Left colon (tissue), 2 donors: ENCODE measurements at places on chromosomes 2 and 18. TPM values are rescaled to one million over a fixed set of nuclear protein-coding genes. Genes with fewer than 3 reads are reported as not detected.

- no peak for DNase-seq
Measured at GRCh38 chr2:63444565-63445288, 143.6 kb downstream of the WDPCP start.

Gene NDUFV2
- total RNA-seq: 191 TPM

DNA sequence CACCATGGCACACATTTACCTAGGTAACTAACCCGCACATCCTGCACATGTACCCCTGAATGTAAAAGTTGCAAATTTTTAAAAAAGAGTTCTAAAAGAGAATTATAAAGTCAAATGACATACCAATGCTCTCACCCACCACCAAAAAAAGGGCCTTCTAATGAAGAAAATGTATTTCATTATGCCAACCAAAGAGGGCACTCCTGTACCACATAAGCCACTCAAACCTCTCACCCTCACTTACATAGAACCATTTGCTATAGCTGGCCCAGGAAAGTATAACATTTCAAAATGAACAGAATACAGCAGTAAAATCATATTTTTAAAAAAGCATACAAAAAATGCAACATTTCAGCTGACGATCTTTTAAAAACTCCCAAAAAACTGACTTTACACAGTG, 241.5 kb upstream of the PKDCC start:
- no peak for DNase-seq

DNA sequence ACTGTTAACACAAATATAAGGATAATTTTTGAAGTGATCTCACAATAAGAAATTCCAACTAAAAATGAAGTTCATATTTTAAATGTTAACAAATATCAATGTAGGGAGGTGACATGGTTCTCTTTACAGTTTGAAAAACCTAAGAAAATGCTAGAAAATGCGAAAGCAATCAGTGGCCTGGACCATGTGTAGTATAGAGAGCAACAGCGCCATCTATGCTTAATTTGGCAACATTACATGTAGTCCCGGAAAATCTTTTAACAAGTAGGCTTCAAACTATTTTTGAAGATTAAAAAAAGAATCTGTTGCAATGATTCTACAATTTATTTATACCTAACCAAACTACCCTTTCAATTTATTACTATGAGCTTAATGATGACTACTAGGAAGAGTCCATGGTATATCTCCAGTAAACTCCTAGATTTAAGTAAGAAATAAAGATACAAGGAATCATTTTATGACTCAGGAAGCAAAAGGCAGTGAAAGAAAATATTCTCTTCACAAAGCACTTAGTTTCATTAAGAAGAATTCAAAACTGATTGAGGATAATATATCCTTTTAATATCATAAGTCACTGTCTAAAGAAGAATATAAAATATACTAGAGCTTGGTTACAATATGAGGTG, 33.3 kb downstream of the NDUFA10 start:
- no peak for DNase-seq

DNA sequence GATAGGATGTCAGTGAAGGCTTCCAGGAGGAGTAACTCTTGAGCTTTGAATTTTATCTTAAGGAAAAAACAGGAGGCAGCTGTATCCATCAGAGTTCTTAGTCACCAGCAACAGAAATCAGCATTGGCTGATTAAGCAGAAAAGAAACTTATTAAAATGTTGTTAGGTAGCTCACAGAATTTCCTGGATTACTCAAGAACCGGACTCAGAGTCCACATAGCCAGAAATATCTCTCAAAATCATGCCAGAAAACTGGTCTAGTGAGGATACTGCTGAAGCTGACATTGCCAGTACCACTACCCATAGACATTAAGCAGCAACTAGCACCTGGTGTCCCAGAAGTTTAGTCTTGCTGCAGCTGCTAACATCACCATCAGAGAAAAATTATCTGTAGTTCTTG, 10.1 kb upstream of the AFTPH start:
- DNase-seq: no peak

GRCh38 chr18:2983296-2983695, 29.6 kb downstream of the LPIN2 start:
- DNase-seq: no peak

Gene CDH20
- not detected for total RNA-seq

Gene ANKZF1
- 40.9 TPM for total RNA-seq

DNA sequence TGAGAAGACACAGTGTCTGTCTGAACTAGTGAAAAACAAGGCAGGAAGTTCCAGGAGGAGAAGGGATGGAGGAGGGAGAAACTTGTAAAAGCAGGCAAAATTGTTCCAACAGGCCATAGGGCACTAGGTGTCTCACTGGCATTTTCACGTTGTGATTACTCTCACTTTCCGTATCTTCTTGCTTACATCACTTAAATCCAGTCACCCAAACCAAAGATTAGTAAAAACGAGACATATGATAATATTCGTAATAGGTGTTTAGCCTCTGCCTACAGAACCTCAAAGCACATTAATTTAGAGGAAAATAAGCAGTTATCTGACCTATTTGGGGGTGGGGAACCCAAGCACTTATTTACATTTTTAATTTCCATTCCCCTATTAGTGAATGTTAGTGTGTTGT, 78.3 kb downstream of the POU3F3 start:
- no peak for DNase-seq
